ENCODE measurements at places on chromosomes 4 and X. TPM values are rescaled to one million over a fixed set of nuclear protein-coding genes. Genes with fewer than 3 reads are reported as not detected.

- no peak for ATAC-seq
Measured at GRCh38 chrX:56564921-56565840, 1.8 kb downstream of the UBQLN2 start.

- ATAC-seq: no peak
Measured at GRCh38 chr4:137519406-137519805, 12.9 kb downstream of the PCDH18 start.

DNA sequence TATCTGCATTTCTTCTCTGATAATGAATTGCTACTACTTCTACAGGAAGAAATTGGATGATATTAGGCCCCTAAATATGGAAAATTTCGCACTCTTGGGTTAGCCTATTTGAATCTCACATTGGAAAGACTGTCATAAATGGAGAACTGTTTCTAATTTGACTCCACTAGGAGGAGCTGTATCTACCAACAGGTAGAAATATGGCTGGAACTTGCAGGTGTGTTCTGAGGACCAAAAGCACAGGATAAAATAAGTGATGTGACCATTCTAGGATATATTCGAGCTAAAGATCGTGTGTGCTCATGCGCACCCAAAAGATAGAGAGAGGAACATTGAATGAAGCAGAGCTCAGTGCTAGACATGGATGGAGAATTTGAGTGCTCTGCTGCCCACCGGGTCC lies 4.8 kb upstream of the NKAP start:
- ATAC-seq: no peak

DNA sequence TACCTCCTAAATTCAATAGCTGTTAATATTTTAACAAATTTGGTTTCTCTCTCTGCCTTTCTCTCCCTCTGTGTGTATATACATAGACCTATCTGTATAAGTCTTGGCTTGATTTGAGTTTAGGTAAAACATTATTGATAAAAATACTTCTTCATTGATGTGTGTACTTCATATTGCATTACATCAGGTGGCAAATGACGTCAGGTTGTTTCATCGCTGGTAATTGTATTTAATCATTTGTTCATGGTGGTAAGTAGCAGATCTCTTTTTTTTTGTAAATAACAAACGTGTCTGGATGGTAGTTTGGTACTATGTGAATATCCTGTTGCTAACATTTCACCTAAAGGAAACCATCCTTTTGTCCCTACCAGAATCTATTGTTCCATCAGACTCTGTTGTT lies 55.1 kb downstream of the GALNT7 start:
- no peak for ATAC-seq

GRCh38 chrX:154791939-154792338 lies 13.3 kb downstream of the MPP1 start:
- no peak for ATAC-seq

- ATAC-seq: no peak
Measured at GRCh38 chrX:2427737-2428136, 73.0 kb downstream of the DHRSX start.

DNA sequence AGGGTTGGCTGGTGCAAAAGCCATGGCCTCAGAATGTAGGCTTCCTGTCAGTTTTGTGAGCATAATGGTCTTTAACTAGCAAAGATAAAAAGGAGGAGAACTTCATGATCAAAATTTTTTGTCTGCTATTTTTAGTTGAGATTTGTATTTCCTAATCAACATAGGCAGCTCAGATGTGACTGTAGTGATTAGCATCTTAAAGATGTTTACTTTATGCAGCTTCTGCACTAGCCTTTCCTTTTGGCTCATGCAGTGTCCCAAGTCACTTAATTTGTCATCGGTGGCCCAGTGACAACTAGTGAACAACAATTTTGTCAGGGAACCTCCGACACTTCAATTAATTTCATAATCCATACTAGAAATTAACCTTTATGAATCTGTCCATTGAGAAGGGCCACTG lies 109.8 kb downstream of the CEP135 start:
- ATAC-seq: no peak

DNA sequence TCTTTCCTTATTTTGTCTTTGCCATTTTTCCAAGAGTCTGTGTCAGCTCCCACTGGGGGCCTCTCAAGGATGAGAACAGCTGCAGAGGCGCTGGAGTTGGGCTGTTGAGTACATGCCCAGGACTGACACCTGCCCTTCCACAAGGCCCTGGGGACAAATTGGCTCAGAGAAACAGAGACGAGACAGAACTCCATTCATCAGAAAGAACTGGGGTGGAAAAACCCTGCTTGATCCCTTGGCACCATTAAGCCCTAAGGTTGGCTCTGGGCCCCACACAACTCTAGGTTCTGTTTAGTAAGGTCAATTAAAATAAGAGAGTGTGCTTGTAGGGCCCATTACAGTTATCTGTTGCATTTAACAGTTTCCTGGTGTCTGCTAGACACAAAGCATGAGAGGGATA lies 63.6 kb downstream of the DCX start:
- no peak for ATAC-seq

DNA sequence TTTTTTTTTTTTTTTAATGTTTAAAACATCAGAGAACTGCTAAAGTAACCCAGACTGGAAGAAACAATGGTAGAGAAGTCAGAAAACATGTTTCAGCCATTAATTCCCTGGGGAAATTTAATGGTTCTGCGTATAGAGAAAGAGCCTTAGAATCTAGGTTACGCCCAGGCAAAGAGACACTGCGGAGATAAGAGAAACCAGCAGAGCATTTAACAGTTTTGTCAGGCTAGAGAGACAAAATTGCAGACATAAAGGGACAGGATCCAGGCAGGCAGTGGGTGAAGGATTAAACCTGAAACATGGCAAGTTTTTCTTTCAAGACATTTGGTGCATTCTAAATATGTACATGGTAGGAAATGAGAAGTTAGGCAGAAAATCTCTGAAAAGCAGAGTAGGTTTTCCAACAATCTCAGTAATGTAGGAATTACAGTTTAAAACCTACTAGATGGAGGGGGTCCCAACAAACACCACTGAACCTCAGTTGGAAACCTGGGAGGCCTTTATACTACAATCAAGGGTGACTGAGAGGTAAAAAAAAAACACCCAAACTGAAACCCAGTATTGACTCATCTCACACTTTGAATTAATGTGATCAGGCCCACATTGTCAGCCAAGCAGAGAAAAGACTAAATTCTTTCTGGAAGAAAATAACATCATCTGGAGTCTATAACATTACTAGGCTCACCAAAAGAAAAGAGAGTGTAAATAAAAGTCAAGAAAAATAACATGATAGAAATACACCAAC lies 254.2 kb upstream of the NWD2 start:
- no peak for ATAC-seq

- ATAC-seq: no peak
Measured at GRCh38 chr4:155828628-155829027, 37.4 kb downstream of the ASIC5 start.

DNA sequence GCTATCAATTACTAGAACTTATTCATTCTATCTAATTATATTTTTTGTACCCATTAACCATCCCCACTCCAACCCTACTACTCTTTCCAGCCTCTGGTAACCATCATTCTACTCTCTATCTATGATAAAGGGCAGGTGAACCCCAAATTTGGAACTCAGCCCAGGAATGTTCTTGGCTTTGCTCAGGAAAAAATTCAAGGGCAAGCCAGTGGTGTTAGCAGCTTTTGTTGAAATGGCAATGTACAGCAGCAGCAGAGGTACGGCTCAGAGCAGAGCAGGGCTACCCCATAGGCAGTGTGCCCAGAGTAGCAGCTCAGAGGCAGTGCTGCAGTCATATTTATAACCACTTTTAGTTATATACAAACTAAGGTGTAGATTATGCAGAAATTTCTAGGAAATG lies 138.2 kb downstream of the RNF150 start:
- ATAC-seq: peak; percentile 38

DNA sequence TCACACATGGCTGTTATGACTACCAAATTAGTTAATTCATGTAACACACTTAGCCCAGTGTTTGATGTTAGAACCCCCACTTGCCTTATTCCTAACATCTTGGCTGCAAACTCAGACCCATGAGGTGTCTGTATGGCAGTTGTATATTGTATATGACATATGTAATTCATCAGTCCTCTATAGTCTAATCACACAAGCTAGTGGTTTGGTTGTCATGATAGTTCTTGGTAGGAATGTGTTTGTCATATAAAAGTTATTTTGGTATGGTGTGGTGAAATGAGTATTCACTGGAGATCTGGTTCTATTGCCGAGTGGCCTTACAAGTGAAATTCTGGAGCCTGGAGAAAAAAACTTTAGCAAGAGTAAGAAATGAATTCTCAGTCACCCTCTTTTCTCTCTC lies 149.2 kb downstream of the AWAT2 start:
- no peak for ATAC-seq

DNA sequence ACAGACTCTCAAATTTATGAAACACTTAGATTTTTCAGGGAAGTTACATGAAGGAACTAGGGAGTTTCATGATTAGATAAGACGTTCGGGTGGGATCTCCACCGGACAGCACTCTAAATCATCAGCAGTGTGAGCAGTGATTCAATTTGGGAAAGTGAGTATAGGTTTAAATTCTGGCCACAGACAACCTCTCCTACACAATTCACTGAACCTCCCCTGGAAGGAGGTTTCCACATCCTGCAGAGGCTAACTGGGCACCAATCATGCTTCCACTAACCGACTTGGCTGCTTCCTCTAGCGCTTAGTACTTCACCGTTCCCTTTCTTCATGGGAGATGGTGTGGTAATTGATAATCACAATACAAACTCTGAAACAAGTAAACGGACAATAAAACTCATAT lies 5.6 kb downstream of the CXCL9 start:
- no peak for ATAC-seq

DNA sequence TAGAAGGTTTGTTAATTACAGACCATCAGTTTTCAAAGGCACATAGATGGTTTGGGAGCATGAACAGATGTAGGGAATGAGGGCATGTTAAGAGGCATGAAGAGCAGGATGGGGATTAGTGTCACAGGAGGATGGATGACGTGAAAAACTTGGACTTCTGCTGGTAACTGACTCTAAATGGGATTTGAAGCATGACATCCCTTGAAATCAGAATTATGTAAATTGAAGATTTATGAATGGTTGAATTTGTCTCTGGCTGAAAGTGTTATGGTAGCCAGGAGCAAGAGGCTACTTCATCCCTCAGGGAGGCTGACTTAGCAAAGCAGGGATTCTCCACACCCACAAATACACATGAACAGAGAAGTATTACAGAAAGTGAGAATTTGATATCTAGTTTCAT lies 454.6 kb downstream of the MAGEB5 start:
- ATAC-seq: no peak

DNA sequence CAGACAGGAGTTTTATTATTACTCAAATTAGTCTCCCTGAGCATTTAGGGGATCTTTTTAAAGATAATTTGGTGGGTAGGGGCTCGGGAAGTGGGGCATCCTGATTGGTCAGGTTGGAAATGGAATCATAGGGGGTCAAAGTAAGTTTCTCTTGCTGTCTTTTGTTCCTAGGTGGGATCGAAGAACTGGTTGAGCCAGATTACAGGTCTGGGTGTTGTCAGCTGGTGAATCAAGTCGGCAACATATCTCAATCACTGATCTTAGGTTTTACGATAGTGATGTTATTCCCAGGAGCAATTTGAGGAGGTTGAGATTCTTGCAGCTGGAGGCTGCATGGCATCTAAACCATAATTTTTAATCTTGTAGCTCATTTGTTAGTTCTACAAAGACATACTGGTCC lies 629.5 kb upstream of the AMOT start:
- ATAC-seq: no peak

- no peak for ATAC-seq
Measured at GRCh38 chr4:155025762-155026457, 182.5 kb upstream of the NPY2R start.

DNA sequence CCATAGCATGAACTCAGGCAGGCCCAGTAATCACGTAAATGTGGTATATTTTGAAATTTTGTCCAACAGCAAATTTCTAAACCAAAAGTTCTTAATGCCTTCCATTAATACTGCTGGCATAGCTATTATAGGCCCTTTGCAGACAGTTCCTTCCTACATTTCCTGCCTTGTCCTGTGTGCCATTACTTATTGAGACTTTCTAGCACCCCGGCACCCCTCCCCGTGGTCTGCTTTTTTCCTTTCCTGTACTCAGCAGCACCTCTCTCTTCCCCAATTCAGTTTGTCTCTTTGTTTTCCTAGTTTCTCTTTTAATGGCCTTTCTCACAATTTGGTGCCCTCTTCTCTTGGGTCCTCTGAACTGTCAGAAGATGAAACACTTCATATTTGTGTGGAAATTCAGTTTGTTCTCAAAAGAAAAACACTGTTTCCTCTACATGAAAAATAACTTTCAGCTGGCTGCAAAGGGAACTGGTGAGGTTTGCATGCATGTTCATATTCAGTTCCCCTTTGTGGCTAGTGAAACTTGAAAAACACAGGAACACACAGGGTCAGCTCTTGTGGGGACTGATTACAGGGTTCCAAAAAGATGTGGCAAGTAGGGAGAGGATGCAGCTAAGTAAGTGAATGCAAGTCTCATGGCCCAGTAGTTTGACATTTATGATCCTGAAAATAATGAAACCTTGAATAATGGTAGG lies 17.1 kb downstream of the GPR34 start:
- ATAC-seq: no peak

- peak; percentile 33 for ATAC-seq
Measured at GRCh38 chr4:182144626-182145333, 98.4 kb upstream of the TENM3 start.

DNA sequence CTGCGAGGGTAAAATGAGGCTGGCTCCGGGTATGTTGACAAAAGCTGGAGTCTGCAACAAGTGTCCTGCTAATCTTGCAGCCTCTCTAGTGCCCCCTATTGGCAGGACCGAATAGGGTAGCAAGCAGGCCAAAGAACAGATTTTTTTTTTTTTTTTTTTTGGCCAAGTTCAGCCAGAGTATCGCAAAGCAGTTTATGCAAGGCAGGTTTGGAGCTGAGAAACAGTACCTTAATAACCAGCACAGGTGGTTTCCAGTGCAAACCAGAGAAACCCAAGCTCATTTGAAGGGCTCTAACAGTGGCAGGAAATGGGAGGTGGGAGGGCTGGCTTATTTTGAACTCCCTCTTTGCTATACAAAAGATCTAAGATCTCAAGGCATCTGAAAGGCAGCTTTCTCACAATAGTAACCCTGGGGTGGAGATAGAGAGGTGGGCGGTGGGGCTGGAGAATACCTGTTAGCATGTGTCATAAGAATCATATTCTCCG lies 38.2 kb upstream of the OCIAD2 start:
- no peak for ATAC-seq

DNA sequence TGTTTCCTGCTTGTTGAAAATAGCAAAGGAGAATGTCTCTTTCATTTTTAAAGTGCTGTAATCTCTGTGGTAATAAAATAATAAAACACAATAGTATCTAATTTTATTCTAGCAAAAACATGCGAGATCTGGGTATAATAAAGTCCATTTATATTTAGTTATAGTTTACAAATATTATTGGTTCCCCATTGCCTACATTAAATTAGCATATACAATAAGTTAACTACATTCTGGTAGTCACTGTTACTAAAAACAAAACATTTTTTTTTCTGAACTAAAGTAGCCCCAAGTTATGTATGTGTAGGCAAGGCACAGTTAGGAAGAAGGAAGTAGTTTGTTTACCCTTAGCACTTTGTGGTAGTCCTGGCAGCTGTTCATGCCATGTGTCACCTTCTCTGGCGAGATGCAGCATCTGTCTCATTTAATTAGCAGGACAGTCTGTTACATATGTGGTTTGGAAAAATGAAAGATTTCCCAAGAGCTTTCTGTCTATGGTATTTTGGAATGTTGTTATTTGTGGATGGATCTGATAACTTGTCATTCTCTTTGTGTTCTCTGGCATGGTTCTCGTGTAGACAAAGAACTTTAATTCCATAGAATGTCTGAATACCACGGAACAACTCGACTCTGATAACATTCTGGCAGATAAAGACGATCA lies 231.3 kb upstream of the PITX2 start:
- no peak for ATAC-seq

Gene DCX
- not detected for total RNA-seq

Gene PSAPL1
- total RNA-seq: not detected

Gene TGIF2LX
- total RNA-seq: not detected

Gene ATP2B3
- total RNA-seq: not detected

Gene STEEP1
- total RNA-seq: 26.0 TPM

Gene CXCL11
- total RNA-seq: not detected

Gene CFP
- 18.4 TPM for total RNA-seq

Measured in gastroesophageal sphincter (tissue), 4 donors.